A549 (cell line): ENCODE measurements at places on chromosomes 3 and 15.

DNA sequence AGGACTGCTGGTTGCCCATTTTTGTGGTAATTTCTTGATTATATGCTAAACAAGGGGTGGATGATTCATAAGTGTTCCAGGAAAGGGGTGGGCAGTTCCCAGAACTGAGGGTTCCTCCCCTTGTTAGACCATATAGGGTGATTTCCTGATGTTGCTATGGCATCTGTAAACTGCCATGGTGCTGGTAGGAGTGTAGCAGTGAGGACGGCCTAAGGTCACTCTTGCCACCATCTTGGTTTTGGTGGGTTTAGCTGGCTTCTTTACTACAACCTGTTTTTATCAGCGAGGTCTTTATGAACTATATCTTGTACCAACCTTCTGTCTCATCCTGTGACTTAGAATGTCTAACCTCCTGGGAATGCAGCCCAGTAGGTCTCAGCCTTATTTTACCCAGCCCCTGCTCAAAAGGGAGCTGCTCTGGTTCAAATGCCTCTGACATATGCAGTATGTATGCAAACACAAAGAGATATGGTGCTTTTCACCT is 46.2 kb downstream of the C3orf38 start:
- no peak for DNase-seq

- DNase-seq, result no peak
Measured at GRCh38 chr15:100049936-100050876, 291.6 kb downstream of the ADAMTS17 start.

DNA sequence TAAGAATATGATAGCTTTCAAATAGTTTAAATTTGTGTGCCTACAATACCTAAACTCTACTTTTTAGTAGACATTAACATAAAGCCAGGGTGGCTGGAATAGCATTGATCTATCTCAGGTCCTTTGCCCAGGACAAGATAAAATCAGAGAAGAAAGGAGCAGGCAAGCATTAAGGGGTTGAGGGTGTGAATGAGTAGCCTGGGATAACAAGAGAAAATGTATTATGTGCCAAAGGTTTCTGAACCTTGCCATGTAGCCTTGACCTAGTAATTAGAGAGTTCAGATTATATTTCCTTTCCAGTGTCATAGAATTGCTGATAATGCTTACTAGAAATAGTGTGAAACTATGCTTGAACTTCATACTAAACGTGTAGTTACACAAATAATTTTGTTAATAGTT is 22.9 kb downstream of the ATP11B start:
- DNase-seq, result no peak

DNA sequence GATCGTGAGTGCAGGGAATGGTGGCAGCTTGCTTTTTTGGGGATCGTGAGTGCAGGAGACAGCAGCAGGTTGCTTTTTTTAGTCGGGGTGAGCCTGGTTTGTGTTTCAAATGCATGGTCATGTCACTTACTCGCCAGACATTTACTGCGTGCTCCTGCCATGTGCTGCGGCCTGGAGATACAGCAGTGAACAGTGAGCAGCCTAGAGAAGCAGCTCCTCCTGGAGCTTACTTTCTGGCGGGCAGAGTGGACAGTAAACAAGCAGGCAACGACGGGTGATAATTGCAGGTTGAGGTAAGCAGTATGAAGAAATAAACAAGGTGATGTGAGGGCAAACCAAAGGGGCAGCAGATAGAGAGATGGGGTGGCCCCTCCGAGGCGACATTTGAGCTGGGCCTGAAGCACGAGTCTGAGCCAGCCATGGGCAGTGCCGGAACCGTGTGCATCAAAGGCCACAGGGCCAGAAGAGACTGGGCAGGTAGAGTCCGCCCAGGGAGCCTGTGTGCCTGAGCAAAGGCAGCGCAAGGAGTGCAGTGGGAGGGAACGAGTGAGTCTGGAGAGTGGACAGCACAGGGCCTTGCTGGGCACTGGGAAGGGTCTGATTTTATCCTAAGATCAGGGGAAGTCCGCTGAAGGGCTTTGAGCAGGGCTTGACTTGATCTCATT is 57.3 kb upstream of the RASA2 start:
- no peak for DNase-seq

DNA sequence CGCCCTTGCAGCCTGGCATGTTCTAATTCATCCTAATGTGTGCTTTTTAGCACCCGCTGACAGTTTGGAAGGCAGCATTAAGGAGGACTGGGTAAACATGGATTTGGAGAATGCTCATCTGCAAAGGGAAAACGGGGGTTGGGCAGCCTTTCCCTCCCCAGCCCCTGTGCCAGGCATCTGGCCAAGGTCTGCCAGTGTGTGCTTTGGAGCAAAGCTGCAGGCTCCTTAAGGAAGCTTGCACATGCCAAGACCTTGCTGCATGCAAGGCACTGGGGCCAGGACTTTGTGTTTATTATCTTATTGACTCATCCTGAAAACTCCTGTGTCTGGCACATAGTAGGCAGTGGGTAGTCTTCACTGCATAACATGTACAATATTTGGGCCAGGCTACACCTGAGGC is 20.1 kb downstream of the FAM3D start:
- DNase-seq, result no peak

DNA sequence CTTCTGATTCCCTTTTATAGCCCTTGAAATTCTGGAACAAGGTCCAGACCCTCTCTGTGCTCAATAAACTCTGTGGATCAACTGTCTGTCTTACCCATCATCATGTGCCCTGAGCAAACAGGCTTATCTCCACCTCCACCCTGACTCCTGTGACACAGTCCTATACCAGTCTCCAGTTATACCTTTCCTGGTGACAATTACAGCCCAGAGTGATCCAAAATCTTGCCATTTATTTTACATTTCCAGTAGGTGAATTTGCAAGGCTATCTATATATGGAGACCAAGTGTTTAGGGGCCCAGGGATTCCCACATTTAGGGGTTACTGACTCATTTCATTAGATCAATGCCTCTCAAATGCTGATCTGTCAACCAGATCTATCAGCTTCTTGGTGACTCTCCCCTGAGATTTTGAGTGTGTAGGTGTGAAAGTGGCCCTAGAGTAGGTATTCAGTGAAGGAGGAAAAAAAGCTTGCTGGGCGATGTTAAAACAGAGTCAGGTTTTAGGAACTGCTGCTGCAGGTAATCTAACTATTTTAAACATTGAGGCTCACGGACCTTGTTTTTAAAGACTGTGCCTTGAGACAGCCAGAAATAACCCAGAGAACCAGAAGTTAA is 229.6 kb upstream of the WNT5A start:
- DNase-seq, result no peak

DNA sequence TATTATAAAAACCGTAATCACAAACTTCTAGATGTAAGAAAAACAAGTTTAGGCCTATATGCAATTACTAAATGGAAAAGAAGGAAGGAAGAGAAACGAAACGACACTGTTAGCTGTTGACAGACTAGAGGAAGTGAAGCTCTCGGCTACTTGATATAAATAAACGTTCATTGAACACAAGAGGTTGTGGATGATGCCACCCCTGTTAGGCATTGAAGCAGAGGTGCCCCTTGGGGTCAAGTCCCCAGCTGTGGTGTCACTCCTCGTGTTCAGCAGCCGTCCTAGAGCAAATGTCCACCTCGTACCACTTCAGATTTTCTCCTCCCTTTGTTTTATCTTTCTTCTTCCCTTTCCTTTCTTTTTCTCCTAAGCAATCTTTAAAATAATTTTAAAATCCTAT is 146.5 kb upstream of the UBE2E1 start:
- DNase-seq, result no peak

GRCh38 chr15:81723701-81724100 is 322.1 kb downstream of the MEX3B start:
- DNase-seq, result no peak

GRCh38 chr3:73604451-73604850 is 20.3 kb downstream of the PDZRN3 start:
- DNase-seq, result no peak

- DNase-seq, result no peak
Measured at GRCh38 chr3:78992400-78992799, 775.4 kb downstream of the ROBO1 start.

GRCh38 chr3:139982404-139982803 is 47.4 kb downstream of the CLSTN2 start:
- DNase-seq, result no peak

DNA sequence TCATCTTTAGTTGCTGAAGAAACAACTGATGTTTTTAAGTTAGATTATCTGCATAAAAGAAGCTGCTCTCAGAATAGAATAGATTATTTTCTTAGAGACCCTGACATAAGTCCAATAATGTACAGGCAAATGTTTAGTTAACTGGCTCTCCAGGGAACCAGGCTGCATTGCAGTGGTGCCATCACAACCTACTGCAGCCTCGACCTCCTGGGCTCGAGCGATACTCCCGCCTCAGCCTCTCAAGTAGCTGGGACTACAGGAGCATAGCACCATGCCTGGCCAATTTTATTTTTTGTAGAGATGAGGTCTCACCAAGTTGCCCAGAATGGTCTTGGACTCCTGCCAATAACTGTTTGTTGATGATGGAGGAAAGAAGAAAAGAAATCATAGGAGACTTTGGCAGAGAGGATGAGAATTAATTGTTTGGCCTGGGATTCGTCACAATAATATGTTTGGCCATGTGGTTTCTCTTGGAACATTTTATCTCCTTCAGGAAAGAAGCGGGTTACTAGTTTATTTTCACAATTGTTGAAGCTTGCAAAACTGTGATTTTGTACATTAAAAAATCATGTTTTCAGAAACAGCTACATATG is 429.2 kb downstream of the CADM2 start:
- DNase-seq, result no peak

DNA sequence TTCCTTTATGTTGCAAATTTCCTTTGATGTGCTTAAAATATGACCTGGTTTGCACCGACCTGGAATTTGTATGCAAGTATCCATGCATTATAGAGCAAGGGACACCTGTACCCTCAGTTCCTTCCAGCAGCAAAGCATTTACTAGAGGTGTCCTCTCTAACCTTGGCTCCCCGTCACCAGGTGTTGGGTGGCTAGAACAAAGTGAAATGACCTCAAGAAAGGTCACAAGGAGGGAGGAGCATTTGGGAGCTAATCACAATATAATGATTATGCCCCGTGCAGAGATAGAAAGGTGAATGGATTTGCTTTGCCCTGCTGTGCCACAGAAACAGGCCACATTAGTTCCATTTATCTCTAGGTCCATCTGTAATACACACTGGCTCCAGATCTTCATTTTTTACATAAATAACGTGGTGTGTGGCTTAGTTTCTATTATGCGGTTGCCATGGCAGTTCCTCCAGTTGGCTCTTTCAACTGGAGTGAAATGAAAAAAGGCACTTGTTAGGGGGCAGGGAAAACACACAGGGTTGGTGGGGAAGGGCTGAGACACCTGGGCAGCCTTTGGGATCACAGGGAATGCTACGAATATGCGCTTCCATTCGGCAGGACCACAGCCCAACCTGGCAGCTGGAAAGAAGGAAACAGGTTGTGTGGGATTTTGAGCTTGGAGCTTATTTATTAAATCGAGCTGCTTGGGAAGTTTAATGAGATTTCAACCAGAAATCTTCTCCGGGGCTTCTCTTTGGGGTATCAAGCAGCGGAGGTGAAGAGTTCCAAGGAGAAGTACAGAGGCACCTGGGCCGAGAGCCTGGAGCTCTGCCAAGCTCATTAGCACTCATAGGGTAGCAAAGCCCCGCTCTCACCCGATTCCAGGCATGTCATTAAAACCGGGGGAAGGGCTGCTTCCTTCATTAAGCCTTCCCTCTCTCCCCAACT is 233.5 kb upstream of the ST8SIA2 start:
- DNase-seq, result no peak

- DNase-seq, result no peak
Measured at GRCh38 chr15:80888846-80889245, 100.8 kb downstream of the MESD start.

DNA sequence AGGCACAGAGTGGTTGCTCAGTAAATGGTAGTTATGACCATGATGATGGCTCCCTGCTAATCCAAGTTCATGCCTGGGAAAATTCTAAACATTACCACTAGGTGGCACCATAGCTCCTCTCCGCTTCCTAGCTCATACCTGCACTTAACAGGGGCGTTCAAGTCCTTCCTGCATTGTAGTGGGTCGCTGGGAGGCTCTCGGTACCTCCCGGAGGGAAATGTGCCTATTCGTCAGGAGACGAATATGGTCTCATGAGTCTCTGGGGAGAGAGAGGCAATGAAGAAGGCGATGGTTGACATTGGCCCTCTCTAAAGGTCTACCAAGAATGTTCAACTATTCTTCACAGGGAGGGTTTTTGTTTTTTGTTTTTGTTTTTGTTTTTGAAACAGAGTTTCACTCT is 10.9 kb downstream of the MESP1 start:
- peak; percentile 85 for DNase-seq

DNA sequence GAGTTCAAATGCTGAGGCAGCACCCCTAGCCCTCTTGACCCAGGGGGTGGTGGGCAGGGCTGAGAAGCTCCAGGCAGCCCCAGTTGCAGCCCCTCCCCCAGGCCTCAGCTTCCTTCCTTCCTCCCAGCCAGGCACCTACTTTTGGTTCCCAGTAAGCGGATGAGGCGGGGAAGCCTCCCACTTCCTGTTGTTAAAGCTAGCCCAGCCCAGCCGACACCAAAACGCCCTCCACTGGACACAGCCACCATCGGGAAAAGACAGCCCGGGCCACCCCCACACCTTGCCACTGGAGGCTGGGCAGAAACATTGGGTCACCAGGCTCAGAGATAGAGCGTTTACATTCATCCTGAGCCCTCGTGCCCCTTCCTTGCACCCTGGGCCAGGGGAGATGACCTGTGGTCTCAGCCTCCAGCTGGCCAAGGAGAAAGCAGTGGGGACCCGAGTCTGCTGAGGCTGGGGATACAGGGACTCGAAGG is 3.5 kb downstream of the DUSP7 start:
- DNase-seq, result peak; percentile 61

DNA sequence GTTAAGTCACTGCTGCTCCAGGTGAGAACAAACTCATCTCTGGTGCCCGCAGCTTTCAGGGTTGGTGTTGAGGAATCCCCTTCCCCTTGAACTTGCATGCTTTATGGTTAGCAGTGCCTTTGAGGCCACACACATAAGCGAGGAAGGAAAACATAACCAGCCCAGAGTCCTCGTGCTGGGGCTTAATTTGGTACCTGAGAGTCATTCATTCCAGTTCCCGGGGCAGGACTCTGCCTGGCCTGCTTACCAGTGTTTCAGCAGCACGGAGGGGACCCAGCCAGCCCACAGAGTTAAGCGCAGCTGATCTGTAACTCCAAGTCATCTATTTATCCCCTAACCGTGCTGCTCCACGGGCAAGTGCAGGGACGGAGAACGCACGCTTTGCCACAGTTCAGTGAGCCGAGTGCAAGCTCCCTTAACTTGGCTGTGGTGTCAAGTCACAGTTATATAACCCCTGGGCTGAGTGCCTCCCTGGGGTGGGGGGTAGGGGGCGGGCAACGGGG is 302.3 kb upstream of the ICE2 start:
- DNase-seq, result no peak

GRCh38 chr3:31285833-31286486 is 246.8 kb upstream of the STT3B start:
- DNase-seq, result no peak
